ENCODE measurements at places on chromosomes 4 and X.
A peak's percentile ranks its signal among the peaks of the same experiment; 100 is the strongest.

- DNase-seq: no peak
Observed at GRCh38 chr4:124083711-124084110, 628.8 kb downstream of the ANKRD50 start.

DNA sequence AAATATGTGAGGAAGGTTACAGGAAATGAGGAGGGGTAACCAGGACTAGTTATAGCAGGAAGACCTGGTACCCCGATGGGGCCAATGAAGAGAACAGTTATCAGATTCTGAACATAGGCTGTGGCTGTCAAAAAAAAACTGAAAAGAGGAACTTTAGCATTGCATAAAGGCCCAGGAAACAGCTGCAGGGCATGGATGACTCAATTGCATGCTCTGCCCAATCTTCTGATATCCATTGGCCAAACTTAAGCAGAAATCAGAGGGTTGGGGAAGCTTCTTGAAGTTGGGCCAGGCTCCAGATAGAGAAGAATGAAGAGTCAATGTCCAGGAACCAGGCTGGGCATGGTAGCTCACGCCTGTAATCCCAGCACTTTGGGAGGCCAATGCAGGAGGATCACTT, 1222.4 kb upstream of the PRKX start:
- no peak for DNase-seq

- no peak for DNase-seq
Observed at GRCh38 chrX:35670889-35671288, 127.3 kb upstream of the MAGEB16 start.

GRCh38 chrX:17021851-17022604, 75.6 kb downstream of the REPS2 start:
- peak; percentile 66 for DNase-seq

- DNase-seq: peak; percentile 10
Observed at GRCh38 chrX:107123750-107124149, 5.1 kb upstream of the RBM41 start.

- DNase-seq: no peak
Observed at GRCh38 chr4:185441479-185441878, 15.7 kb upstream of the UFSP2 start.

Data from cardiac fibroblast (primary cell).